Activated naive CD4-positive, alpha-beta T cell treated with anti-CD3 and anti-CD28 coated beads, Interleukin-2, amount 50 U/mL, for 72 hours (primary cell): ENCODE measurements at places on chromosomes 3 and 15.

DNA sequence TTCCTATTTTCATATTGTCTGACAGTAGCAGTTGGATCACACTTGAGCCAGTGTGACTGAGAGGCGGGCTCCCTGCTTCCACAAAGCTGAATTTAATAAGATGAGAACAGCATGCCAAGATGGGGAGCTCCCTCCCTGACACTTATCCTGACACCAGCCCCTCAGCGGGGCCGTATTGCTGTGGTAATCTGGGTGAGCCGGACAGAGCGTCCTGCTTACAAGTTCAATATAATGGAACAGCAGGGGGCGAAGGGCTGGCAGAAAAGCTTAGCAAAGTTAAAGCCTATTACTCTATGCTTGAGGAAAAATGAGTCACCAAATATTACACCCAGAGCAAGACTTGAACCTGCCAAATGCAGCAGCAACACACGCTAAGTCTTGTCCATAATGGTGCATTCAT, 163.8 kb upstream of the CMC1 start:
- no peak for DNase-seq

DNA sequence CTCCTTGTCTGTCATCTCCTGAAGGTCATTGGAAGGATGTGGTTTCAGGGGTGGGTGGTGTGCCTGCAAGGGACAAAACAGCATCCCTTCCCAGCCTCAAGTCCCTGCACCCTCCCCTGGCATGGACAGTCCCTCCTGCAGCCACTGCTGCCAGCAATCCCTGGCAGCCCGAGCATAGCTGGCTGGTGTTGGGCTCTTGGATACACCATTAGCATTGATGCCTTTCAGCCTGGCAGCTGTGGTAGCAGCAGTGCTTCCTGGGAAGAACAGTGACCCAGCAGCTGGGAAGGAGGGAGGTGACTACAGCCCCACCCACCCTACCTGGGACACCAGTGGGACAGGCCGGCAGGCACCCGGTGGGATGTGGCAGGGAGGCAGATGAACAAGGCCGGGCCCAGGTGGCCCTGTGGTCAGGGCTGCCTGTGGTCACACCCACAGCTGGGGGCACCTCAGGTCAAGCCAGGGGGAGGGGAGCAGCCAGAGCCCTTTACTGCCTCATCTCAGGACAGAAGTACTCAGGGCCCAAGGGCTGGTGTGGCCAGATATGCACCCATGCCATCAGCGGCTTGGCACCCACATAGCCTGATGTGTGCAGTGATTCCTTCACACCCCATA, 32.9 kb upstream of the TMEM115 start:
- DNase-seq = no peak

DNA sequence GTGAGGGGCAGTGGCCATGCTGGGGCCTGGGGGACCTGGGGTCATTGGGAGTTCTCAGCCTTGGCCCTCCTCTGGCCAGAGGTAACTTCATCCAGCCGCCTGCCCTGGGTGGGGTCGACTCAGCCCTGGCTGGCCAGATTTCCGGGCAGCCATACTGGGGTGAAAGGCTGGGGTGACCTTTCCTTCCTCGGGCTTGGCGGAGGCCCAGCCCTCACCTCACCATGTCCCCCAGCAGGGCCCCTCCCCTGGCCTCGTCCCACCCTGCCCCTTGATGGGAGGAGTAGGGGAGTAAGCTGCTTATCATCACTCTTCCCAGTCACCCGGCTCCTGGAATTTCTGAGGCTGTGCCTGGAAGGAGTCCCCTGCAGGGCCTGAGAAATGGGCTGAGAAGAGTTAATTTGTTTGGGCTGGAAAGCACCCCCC, 5.4 kb downstream of the SEMA3F start:
- DNase-seq = no peak

GRCh38 chr3:119240101-119240590, 532 bp downstream of the B4GALT4 start:
- DNase-seq = no peak

DNA sequence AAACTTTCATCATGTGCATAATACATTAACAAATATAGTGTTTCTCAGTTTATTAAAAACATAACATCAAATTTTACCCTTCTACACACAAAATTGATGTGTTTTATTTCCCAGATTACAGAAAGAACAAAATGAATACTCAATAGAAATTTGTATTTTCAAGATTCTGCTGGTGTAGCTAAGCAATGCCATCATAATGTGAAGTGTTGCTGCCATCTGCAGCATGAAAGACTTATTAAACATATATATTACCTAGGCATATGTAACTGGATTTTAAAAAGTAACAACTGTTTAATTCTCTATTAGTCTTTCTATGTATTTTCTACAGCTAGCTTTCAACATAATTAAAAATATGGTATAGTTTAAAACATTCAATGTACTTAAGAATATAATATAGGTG, 27.5 kb downstream of the PLSCR5 start:
- no peak for DNase-seq

DNA sequence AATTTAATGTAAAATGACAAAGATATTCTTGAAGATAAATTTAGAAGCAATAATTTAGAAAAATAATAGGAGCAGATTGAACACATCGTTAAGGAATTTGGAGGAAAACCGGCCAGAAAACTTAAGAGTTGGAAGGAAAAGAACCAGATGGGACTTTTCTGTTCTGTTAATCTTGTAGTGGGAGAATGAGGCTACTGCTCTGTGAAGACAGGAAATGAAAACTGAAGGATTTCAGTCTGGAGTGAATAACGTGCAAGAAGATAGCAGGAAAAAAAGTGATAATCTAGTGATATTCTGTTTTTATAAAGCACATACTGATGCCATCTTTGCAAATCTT, 74.2 kb downstream of the DPPA2 start:
- DNase-seq = no peak

DNA sequence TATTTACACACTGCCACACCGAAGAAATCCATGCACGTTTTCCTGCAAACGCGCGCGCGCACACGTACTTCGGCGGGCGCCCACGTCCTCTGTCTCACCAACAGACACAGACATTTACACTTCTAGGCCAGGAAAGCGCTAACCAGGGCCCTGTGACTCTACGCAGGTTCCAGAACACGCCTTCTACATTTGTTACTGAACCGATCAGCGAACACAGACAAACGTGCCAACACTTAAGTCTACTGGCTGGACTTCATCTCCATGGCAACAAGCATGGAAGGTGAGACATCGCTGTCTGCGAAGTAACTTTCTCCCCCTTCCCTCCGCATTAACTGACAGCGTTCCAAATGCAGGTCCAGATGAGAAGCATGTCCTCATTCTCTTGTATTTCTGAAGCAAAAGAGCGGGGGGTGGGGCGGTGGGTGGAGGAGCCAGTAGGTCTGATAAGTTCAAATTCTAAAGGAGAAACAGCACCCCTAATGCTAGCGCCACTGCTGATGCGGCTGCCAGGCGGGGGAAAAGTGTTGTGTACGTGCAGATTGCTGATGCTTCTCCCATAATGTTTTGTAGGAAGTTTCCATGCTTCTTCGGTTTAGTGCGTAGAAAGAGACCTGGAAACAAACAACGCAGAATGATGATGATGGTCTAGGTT, at the start of gene CTXN2:
Gene CTXN2, plus strand, starts transcription at position 92 of the 652 bp plus-strand sequence. CDS start 9,636 bp downstream, outside the sequence.
- DNase-seq = no peak

- DNase-seq = no peak
Measured at GRCh38 chr3:3372210-3372777, 192.8 kb upstream of the CRBN start.

DNA sequence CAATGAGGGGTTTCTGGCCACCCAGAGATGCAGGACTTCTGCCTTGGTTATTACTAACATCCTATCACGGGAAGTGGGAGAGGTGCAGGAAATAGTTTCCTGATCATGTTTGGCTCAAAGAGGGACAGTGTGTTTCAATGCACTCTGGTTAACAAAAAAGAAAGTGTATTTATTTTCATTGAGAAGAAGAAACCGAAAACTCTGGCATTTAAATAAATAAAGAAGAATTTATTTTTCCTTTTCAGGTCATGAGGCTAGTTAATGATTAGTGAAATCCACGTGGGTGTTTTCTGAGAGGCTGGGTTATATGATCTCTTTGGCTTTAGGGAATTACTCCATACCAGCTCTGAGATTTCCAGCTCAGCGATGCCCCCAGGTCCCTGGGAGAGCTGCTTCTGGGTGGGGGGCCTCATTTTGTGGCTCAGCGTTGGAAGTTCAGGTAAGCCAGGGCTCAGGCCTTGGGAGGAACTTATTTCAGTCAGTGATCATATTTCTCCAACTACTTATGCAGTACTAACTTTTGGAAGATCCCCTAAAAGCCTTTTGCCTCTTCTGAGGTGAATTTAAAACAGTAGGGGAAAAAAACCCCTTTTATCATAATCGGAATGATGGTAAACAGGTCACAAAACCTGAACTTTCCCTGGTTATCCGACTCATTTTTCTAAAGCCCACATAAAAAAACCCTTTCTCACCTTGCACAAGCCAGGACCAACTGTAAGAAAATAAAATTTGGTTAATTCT, at the start of gene PLA1A:
Gene PLA1A, plus strand, starts transcription at position 338 of the 741 bp plus-strand sequence. Its CDS starts 29 bp downstream, at position 367.
- DNase-seq = no peak

GRCh38 chr3:126058666-126059065, 25.3 kb downstream of the SLC41A3 start:
- DNase-seq = no peak

GRCh38 chr3:26989037-26989436, 366.5 kb downstream of the LRRC3B start:
- no peak for DNase-seq

DNA sequence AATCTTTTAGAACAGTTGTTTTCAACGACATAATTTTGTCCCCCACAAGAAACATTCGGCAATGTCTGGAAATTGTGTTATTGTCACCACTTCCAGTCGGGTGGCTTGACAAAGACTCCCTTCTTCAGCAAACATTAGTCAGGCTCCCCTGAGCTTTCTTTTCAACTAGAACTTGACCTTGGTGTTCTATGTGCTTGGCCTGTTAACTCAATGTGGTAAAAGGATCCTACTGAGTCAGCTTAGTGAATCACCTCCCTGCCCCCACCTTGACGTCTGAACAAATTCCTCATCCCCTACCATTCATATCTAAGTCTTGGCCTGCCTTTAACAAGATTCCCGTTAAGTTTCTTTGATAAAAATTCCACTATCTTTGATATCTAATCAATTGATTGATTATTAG, 465.0 kb upstream of the ROBO1 start:
- no peak for DNase-seq

DNA sequence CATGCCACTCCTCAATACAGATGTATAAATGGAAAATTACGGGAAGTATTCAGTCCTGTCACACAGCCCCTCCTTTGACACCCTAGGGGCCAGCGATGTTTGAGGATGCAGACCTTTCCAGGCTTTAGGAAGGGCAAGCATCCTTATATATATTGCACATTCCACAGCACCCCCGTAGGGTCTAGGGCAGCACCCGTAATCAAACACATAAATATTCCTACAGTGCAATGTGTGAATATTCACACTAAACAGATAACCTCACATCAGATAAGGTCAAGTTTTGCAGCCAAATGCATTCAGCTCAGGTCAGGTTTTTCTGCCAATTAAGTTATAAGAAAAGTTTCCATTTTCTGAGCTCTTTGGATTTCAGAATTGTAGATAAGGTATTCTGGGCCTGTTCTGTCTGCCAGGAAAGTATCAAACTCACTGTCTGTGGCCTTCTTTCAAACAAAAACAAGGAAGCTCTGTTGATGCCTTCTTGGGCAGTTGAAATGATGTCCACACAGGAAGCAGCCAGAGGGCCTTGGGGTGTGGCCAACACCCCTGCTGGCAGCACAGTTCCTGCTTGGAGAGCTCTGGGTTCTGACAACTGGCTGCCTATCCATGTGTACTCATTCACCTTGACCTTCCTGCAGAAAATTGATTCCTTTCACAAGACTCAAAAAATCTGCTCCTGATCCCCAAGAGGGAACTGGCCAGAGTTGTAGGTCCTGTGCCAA, 427.0 kb downstream of the NTRK3 start:
- DNase-seq = no peak

DNA sequence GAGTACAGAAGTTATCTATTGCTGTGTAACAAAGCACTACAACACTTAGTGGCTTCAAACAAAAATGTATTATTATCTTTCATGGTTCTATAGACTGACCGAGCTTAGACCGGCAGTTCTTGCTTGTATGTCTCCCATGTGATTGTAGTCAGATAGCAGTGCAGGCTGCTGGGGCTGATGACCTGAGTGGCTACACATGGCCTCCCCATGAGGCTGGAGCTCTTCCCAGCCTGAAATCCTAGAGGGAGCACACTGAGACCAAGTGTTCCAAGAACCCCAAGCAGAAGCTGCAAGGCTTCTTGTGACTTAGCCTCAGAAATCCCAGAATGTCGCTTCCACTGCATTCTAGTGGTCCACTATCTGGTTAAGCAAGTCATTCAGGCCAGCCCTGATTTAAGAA, 141.2 kb upstream of the TLE3 start:
- DNase-seq = no peak

GRCh38 chr15:33654860-33655259, 313.4 kb upstream of the CHRM5 start:
- DNase-seq = no peak

DNA sequence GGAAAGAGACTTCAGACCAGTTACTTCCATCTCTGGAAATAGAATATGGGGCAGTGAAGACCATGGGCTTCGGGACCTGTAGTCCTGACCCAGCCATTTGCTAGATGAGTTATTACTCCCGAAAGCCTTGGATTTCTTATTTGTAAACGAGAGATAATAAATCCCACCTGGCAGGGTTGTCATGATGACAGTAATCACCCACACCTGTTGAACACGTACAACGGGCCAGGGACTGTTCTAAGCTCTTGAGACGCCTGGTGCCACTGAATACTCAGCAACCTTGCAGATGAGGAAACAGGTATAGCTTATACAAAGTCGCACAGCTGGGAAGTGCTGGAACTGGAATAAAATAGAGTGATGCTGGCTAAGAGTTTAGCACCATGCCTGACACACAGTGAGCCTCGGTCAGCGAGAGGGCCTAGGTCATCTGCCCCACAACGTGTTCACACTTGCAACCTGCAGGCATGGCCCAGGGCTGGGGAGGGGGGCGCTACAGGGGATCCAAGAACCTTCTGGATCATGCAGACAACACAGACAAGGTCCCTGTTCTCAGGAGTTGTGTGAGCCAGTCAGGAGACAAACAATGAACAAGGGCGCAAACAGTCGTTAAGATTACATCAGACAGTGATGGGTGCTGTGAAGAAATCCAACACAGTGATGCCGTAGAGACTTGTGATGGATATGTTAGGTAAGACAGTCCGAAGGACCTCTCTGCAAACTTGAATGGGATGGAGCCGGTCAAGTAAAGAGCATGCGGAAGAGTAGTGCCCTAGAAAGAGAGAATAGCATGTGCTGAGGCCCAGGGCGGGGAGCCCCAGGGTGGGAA, 89.2 kb downstream of the CORO2B start:
- no peak for DNase-seq

DNA sequence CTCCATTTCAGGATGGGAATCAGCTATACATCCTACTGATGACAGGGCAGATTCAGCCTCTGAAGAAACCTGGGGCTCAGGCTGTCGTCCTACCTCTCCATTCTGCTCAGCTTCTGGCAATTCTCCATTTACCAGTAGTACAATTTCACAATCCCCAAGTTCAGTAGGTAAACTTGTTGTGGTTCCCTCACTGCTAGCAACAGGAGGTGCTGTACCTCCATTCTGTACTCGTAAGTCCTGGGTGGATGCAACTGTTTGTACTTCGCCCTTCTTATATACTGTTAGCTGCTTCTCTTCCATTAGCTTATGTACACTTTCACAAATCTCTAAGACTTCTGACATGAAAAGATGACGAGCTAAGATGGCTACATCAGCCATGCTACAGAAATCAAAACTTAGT, 11.6 kb downstream of the ZBTB11 start:
- DNase-seq = no peak
